ENCODE measurements at places on chromosomes 7 and 10. TPM values are rescaled to one million over a fixed set of nuclear protein-coding genes. Genes with fewer than 3 reads are reported as not detected.

Gene RBM33
- total RNA-seq: 93.2 TPM

Gene PAX2
- not detected for total RNA-seq

Gene OR2A5
- not detected for total RNA-seq

Gene NFE2L3
- total RNA-seq: 8.1 TPM

Gene STX1A
- total RNA-seq: 6.2 TPM

Gene ASB15
- total RNA-seq: not detected

Gene TFR2
- total RNA-seq: 2.3 TPM

- no peak overlapping the region for H3K4me3 ChIP-seq
- H3K36me3 ChIP-seq: no peaks in the 10 kb centered on the region
- H3K27ac ChIP-seq: no peak overlapping the region
- H3K4me1 ChIP-seq: no peaks in the 10 kb centered on the region
- H3K27me3 ChIP-seq: no peaks in the 10 kb centered on the region
Measured at GRCh38 chr7:159049266-159050025, 95.2 kb downstream of the VIPR2 start.

- no peak for DNase-seq
- no peak overlapping the region for H3K4me3 ChIP-seq
- no peaks in the 10 kb centered on the region for H3K27me3 ChIP-seq
- H3K4me1 ChIP-seq: no peaks in the 10 kb centered on the region
- no peaks in the 10 kb centered on the region for H3K36me3 ChIP-seq
Measured at GRCh38 chr7:23698822-23699221, 11.2 kb upstream of the STK31 start.

GRCh38 chr10:124652701-124653100 is 91.5 kb downstream of the FAM53B start:
- no peak overlapping the region for H3K4me3 ChIP-seq
- peak; percentile 76 for DNase-seq
- no peaks in the 10 kb centered on the region for H3K27me3 ChIP-seq
- H3K27ac ChIP-seq: peak overlapping the region; percentile 43
- H3K4me1 ChIP-seq: peaks cover 66% of the 10 kb centered on the region

DNA sequence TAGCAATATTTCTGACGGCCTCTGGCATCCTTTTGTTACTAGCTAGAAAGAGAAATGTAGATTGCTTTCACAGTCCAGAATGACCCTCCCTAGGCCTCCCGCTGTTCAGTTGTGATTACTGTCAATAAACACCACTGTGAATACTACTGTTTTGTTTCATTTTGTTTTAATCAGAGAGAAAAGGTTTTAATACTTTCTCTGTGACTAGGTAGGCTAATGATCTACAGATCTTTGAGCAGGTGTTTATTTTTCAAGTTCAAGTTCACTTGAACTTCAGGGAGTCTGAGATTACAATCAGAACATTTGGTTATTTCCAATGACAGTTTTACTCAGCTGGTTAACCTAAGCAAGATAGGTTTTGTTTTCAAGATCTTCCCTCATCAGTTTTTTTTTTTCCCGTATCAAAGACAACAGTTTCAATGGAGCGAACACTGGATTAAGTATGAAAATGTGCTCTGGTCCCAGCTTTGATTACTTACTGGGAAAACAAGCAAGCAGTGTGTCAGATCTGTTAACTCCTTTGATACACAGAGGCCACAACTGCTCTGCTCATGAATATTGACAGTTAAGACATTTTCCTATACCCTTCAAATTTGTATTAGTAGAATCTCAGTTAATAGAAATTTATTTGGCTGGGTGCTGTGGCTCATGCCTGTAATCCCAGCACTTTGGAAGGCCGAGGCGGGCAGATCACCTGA is 34.8 kb downstream of the VKORC1L1 start:
- no peak overlapping the region for H3K27ac ChIP-seq
- no peak overlapping the region for H3K4me3 ChIP-seq
- DNase-seq: no peak
- H3K27me3 ChIP-seq: no peaks in the 10 kb centered on the region

- H3K27ac ChIP-seq: no peak overlapping the region
- DNase-seq: peak; percentile 36
- H3K4me3 ChIP-seq: no peak overlapping the region
- no peaks in the 10 kb centered on the region for H3K36me3 ChIP-seq
- H3K4me1 ChIP-seq: no peaks in the 10 kb centered on the region
- H3K27me3 ChIP-seq: peaks cover 1% of the 10 kb centered on the region
Measured at GRCh38 chr10:48245977-48246376, 28.5 kb downstream of the FRMPD2 start.

DNA sequence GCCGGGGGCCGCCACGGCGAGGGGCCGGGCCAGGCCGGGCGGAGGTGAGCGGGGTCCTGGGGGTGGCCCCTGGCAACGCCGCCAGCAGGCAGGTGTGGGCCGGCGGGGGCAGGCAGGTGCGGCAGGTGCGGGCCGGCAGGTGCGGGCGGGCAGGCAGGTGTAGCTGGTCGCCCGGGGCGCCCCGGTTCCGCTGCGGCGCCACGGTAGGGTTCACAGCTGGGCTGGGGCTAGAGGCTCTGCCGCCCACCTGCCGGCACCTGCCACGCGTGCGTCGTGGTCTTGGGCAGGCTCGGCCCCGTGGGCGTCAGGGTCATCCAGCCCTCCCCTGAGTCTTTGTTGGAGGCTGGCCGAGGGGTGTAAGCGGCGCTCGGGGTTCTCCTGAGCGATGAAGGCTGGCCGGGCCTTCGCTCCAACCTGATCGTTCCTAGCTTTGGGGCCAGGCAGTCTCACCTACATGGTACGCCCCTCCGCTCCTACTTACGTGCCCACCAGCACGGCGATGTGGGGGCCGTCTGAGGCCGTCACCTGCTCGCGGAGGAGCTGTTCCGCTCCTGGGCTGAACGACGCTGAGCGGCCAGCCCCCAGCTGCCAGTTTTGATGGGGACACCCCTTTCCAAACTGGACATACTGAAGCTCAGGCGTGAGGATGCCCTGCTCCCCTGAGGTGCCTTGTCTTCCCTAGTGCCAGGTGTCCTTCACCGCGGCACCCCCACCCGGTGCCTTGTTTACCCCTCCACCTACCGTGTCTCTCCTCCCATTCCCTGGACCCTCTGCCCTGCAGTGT is 493 bp downstream of the ZMIZ2 start:
- no peaks in the 10 kb centered on the region for H3K36me3 ChIP-seq
- H3K27ac ChIP-seq: peak overlapping the region; percentile 100
- peaks cover 37% of the 10 kb centered on the region for H3K4me1 ChIP-seq
- peak overlapping the region; percentile 88 for H3K4me3 ChIP-seq

DNA sequence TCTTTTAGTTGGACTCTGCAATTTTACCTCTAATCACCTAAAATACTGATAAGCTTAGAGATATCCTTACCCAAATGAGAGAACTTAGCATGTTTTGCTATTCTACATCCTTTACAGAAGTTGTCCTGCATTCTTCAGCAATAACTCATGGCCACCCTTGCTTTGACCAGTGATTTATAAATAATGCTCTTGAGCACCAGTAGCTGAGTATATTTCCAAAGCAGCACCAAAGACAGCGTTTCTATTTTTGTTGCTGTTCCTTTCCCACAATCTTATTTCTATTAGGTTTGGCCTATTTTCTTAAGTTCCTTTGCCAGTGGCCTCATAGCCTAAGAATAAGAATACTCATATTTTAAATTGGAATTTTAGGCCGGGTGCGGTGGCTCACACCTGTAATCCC is 15.0 kb downstream of the ARPC1A start:
- no peaks in the 10 kb centered on the region for H3K4me1 ChIP-seq
- no peaks in the 10 kb centered on the region for H3K27me3 ChIP-seq
- H3K27ac ChIP-seq: no peak overlapping the region

DNA sequence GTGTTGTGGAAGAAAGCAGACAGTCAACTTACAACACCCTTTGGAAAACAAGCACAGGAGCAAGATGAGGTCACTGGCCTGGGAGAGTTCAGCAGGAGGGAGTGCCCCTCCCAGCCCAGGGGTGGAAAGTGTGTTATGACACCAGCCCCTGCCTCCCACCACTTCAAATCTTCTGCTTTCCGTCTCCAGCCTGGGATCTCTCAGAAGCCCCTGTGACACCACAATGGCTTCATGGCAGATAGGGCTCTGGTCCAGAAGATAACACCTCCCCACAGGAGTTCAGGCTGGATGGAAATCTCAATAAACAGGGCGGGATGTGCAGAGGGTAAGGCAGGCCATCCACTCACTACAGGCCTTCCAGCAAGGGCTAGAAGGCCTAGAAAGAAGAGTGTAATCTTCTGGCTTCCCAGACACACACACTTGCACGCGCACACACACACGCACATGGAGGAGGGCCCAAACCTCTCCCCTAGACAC is 48.7 kb upstream of the ZMIZ1 start:
- no peak overlapping the region for H3K27ac ChIP-seq
- H3K4me1 ChIP-seq: peaks cover 9% of the 10 kb centered on the region
- H3K27me3 ChIP-seq: no peaks in the 10 kb centered on the region
- H3K36me3 ChIP-seq: no peaks in the 10 kb centered on the region
- H3K4me3 ChIP-seq: no peak overlapping the region

DNA sequence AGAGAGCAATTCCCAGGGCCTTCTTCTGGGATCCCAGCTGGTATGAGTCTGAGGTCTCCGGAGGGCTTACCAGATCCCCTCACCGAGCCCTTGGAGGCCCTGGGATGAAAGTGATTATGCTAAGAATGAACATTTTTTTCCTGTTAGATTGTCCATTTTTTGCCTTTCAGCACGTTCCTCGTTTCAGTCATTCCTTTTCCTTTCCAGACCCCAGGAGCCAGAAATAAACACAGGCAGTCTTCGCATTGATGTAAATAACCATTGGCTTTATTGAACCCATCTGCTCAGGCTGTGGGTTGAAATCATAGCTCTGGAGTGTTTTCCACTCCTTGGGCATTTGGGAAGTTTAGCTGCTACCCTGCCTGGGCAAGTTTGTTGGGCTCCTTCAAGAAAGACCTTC is 320.9 kb upstream of the AUTS2 start:
- no peaks in the 10 kb centered on the region for H3K36me3 ChIP-seq
- no peak for DNase-seq
- no peak overlapping the region for H3K4me3 ChIP-seq
- no peaks in the 10 kb centered on the region for H3K4me1 ChIP-seq
- no peaks in the 10 kb centered on the region for H3K27me3 ChIP-seq

DNA sequence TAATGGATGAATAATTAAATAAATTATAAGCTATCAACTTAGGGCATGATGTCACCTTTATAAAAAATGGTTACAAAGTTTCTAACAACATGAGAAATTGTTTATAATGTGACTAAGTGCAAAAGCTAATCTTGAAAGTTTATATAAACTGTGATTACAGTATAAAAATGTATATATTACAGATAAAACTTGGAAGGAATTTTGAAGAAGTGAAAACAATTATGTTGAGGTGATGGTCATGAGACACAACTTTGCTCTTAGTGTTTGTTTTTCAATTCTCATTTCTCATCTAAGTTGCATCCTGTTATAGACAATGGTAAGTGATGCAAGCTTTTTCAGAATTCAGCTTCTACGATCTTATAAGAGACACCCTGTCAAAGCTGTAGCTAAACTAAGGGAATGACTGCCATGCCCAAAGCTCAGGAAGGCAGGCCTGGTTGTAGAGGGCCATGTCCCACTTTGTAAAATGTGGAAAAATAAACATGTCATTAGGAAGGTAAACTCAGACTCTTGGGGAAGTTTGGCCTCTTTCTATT is 23.9 kb downstream of the MACC1 start:
- no peaks in the 10 kb centered on the region for H3K36me3 ChIP-seq
- DNase-seq: no peak
- peak overlapping the region; percentile 58 for H3K27ac ChIP-seq
- H3K4me3 ChIP-seq: no peak overlapping the region
- H3K27me3 ChIP-seq: no peaks in the 10 kb centered on the region

DNA sequence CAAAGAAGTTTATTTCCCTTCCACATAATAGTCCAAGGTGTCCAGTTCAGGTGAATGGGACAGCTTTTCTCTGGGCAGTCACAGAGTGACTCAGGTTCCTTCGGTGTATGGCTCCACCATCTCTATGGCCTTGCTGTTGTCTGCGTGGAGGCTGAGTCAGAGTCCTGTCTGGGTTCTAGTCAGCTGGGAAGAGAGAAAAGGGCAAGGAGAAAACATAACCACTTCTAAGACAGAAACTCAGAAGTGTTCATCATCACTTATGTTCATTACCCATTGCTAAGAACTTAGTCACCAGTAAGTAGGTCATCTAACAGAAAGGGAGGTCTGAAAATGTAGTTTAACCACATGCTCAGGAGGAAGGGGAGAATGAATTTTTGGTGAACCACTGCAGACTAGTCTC is 32.4 kb upstream of the CCDC7 start:
- no peak overlapping the region for H3K4me3 ChIP-seq
- no peaks in the 10 kb centered on the region for H3K27me3 ChIP-seq
- H3K27ac ChIP-seq: no peak overlapping the region
- H3K36me3 ChIP-seq: no peaks in the 10 kb centered on the region

DNA sequence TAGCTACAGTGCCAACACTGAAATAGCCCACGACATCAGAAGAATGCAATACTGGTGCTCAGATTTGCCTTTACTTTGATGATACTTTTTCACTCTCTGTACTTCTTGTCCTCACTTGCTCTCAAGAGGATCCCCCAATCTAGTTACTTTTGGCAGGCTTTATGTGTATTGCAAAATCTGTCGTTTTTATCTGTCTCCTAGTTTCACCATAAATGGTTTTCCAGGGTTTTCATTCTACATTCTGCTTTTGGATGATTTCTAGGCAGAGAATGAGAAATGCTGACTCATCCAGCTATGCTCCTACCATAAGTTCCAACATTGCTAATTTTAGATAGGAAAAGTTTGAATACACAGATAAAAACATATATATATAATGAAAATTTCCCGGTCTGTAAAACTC is 659.5 kb upstream of the NRG3 start:
- no peaks in the 10 kb centered on the region for H3K36me3 ChIP-seq
- H3K4me1 ChIP-seq: no peaks in the 10 kb centered on the region
- H3K4me3 ChIP-seq: no peak overlapping the region
- H3K27ac ChIP-seq: no peak overlapping the region
- H3K27me3 ChIP-seq: no peaks in the 10 kb centered on the region

DNA sequence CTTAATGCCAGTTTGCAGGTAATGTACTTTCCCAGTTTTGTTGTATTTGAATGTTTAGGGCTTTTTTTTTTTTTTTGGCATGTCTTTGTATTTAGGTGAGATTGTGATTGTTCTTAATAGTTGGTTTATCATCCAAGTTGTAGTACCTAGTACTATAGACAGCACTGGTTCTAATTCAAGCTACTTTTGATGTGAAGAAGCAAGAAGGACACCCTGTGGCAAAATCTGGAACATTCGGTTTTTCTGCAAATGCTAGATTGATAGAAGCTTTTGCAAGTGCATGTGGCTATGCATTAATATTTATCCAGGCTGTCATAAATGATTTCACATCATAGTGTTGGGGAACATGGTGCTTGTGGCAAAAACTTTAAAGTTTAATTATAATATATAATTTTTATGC is 248.9 kb downstream of the FOXP2 start:
- H3K4me1 ChIP-seq: no peaks in the 10 kb centered on the region
- no peaks in the 10 kb centered on the region for H3K36me3 ChIP-seq
- DNase-seq: no peak
- no peaks in the 10 kb centered on the region for H3K27me3 ChIP-seq
- no peak overlapping the region for H3K27ac ChIP-seq
- H3K4me3 ChIP-seq: no peak overlapping the region

GRCh38 chr7:16684935-16685334 is 39.0 kb downstream of the BZW2 start:
- no peaks in the 10 kb centered on the region for H3K27me3 ChIP-seq
- no peaks in the 10 kb centered on the region for H3K4me1 ChIP-seq

GRCh38 chr7:127678337-127678736 is 26.3 kb downstream of the SND1 start:
- H3K4me3 ChIP-seq: no peak overlapping the region
- no peak for DNase-seq
- H3K27ac ChIP-seq: no peak overlapping the region
- H3K27me3 ChIP-seq: no peaks in the 10 kb centered on the region
- peaks cover 3% of the 10 kb centered on the region for H3K4me1 ChIP-seq
- peaks cover 56% of the 10 kb centered on the region for H3K36me3 ChIP-seq
